Stimulated activated CD4-positive, alpha-beta T cell treated with anti-CD3 and anti-CD28 coated beads, Interleukin-1b, Interleukin-23, amount 100 ng/mL, for 24 hours (primary cell): ENCODE measurements at places on chromosomes 13 and 19.

DNA sequence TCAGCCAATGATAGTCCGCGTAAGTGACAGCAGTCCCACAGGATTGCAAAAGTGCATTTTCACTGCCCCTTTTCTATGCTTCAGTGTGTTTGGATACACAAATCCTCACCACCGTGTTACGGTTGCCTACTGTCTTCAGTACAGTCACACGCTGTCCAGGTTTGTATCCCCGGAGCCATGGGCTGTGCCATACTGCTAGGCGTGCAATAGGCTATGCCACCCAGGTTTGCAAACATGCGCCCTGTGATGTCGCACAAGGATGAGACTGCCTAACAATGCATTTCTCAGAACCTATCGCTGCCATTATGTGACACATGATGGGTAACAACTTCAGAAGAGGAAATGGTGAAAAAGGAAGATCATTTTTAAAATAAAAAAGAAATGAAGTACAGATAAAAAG is 16.8 kb upstream of the ADPRHL1 start:
- DNase-seq: no peak

- no peak for DNase-seq
Observed at GRCh38 chr13:53411463-53411862, 382.9 kb downstream of the OLFM4 start.

DNA sequence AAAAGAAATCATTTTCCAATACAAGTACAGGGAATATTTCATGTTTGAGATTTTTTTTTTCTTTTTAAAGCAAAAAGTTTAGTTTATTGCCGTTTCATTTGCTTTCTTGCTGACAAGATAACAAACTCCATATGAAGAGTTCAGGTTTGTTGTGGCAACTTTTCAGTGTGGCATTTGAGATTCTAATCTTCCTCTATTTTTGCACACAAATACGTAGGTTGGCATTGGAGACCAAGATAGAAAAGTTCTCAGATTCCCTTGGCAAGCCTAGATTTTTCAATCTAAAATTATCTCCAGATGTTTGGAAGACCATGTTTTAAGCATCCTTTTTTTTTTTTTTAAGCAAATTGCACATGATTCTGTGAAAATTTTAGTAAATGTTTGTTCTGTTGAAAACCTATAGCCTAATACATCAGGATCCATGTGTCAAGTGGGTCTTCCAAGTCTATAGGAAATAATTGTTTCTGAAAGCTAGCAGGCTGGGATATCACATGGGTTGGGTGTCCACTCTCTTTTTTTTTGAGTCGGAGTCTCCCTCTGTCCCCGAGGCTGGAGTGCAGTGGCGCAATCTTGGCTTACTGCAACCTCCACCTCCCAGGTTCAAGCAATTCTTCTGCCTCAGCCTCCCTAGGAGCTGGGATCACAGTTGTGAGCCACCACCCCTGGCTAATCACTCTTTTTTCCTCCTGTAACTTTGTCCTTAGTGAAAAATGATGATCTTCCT is 2.6 kb downstream of the GARRE1 start:
- DNase-seq: no peak

DNA sequence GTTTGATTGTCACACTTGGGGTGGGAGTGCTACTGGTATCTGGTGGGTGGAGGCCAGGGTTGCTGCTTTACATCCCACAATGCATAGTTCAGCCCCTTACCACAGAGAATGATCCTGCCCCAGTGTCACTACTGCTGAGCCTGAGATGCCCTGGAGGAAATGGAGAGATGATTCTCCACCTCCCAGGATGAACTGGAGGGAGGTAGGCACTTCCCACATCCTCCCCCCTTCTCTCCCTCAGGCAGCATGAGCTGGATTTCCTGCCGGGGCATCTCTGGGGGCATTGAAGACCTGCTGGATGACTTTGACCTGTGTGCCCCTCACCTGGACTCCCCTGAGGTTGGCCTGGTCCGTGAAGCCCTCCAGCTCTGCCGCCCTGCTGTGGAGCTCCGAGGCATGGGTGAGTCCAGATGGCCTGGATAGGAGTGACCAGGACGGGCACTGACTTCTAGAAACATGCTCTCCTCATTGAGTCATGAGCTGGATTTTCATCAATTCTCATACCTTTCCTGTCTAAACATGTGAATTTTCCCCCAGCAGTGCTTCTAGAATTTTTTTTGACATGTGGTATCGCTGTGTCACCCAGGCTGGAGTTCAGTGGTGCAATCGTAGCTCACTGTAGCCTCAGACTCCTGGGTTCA is 45.3 kb downstream of the NWD1 start:
- DNase-seq: no peak

GRCh38 chr13:94534166-94534565 is 54.7 kb upstream of the DCT start:
- no peak for DNase-seq

DNA sequence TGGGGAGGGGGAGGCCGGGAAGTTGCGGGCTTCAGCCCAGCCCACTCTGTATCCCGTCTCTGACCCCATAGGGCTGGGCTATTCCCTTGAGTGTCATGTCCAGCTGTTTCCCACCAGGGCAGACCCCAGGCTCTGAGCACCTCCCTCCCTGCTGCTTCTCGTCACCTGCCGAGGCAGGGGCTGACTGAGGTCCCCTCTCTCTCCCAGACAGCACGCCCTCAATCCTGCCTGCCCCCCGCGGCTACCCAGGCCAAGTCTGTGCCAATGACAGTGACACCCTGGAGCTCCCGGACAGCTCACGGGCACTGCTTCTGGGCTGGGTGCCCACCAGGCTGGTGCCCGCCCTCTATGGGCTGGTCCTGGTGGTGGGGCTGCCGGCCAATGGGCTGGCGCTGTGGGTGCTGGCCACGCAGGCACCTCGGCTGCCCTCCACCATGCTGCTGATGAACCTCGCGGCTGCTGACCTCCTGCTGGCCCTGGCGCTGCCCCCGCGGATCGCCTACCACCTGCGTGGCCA is 625 bp downstream of the F2RL3 start:
- DNase-seq: no peak

- DNase-seq: no peak
Observed at GRCh38 chr19:51765086-51765485, 4.1 kb downstream of the FPR2 start.

DNA sequence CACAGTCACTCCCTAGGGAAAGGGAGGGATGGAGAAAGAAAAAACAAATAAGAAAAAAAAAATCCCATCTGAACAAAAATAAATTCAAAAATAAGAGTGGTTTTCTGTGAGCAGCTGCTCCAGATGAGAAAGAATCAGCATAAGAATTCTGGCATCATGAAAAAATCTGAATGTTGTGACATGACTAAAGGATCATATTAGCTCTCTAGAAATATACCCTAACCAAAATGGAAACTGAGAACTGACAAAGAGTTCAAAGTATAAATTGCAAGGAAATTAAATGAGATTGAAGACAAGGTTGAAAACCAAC is 579.0 kb downstream of the UQCRFS1 start:
- DNase-seq: no peak

- no peak for DNase-seq
Observed at GRCh38 chr13:31528176-31528575, 211.2 kb upstream of the RXFP2 start.

DNA sequence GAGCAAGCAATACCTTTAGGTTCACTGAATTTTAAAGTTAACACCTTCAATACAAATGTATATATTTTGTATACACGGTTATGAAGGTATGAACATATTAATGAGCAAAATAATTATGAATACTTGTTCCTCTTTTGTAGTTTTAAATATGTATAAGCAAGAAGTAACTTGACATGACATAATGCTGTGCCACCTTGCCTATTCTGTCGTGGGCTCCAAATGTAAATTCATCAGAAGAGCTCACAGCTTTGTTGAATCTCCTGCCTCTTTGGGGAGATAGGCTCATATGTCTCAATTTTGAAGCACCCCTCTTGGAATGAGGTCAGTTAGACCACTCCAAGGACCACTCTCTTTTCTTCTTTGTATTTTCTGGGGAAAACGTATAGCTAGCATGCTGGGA is 59.3 kb downstream of the LRCH1 start:
- DNase-seq: no peak

DNA sequence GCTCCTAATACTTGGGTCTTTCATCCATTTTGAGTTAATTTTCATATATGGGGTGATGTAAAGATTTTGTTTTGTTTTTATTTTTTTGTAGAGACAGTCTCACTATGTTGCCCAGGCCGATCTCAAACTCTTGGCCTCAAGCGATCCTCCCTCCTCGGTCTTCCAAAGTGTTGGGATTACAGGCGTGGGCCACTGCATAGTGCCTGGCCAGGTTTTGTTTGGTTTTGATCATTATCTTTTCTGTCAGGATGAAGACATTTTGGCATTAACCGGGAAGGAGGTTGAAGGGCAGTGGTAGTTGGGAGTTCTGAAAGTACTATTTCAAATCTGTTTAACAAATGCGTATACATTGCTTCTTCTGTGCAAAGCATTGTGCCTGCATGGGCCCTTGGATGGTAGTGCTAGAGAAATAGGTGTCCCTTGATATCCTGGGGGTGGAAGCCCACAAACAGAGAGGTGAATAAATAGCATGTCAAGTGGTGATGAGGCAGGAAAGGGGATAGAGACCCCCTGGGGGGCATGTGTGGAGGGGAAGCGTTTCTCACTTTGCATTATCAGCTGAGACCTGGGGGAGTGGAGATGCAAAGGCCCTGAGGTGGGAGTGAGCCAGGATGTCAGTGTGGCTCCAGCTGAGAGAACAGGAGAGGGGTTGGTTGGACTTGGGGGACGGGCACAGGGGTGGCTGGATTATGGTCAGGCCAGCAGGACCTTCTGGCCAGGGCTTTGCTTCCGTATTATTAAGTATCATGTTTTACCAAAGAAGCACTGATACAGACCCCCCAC is 41.4 kb downstream of the GATAD2A start:
- DNase-seq: no peak

DNA sequence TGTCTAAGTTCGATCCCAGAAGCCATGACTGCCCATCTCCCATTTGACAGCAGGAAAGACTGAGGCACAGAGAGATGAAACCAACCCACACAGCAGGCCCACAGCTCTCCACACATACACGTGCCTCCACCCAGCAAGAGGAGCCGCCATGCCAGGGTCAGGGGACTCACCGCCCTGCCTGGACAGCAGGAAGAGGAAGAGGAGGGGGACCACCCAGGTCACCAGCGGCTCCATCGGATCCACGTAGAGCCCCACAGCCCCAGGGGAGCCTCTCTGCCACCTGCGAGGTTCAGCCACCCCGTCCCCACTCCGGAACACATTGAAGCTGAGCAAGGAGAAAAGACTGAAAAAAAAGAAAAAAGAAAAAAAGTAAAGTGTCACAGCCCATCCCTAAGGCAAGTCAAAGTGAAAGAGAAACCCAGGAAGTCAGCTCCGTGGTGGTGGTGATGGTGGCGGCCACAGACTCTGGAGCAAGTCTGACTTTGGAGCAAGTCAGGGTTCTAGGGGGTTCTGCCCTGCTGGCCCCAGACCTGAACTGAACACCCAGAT is at the start of gene IL12RB1:
IL12RB1 (minus strand) TSS at position 345 of the 549 bp plus-strand sequence; CDS start at position 234, 111 bp downstream.
- no peak for DNase-seq

GRCh38 chr19:7720351-7720750 is 11.6 kb downstream of the CLEC4G start:
- DNase-seq: no peak

- DNase-seq: no peak
Observed at GRCh38 chr19:9608912-9609311, 12.1 kb downstream of the ZNF561 start.

DNA sequence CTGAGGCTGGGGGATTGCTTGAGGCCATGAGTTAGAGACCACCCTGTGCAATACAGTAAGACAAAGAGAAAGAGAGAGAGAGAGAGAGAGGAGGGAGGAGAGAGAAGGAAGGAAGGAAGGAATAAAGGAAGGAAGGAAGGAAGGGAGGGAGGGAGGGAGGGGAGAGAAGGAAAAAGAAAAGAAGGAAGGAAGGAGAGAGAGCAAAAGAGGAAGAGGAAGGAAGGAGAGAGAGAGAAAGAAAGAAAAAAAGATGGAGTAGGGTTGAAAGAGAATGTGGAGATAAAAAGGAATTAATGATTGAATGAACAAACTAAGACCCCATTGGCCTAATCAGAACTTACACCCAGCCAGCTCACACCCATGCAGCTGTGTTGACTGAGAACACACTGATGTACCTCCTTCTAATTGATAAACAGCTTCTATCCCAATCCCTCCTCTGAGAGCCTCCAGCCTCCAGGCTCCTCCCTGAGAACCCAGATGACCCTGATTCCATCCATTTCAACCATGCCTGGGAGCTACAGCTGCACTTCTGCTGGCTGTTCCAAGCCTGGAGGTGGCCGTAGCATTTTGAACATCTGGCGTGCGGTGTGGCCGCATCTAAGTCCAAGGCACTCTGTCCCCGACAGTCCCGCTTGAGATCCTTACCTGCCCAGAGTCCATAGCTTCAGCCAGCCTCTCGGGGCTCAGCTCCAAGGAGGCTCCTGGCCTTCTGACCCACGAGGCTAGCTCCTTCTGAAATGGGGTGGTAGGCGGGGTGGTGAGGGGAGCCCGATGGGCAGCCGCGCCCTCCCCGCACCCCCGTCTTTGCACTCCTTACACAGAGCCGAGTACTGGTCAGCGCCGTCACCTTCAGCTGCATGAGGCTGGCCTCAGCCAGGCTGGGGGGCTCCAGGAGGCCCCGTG is 1.1 kb downstream of the PRODH2 start:
- DNase-seq: no peak

- DNase-seq: no peak
Observed at GRCh38 chr13:102395939-102396338, 5.9 kb downstream of the FGF14 start.

GRCh38 chr13:44629465-44630183 is 53.5 kb upstream of the TSC22D1 start:
- DNase-seq: no peak

- DNase-seq: no peak
Observed at GRCh38 chr13:109281017-109281902, 505.1 kb downstream of the IRS2 start.

- no peak for DNase-seq
Observed at GRCh38 chr13:102197193-102197592, 204.7 kb downstream of the FGF14 start.

DNA sequence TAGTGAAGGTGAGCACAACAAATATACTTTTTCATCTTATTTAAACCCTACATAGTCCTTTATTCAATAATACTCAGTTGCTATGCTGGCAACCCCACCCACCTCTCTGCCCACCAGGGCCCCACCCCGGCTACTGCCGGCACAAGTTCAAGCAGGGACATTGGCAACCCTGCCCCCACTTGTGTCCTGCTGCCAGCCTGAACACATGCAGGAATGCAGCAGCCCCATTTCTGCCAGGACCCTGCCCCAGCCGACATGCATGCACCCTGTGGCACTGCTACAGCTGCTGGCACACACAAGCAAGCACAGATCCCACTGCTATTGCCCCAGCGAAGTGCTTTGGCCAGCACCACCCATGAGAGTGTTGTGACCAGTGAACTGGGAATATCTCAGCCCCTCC is 289.8 kb downstream of the COG6 start:
- no peak for DNase-seq

GRCh38 chr19:32241306-32241705 is 104.1 kb upstream of the ZNF507 start:
- DNase-seq: no peak

GRCh38 chr19:7947939-7948338 is 4.5 kb upstream of the TIMM44 start:
- DNase-seq: no peak

DNA sequence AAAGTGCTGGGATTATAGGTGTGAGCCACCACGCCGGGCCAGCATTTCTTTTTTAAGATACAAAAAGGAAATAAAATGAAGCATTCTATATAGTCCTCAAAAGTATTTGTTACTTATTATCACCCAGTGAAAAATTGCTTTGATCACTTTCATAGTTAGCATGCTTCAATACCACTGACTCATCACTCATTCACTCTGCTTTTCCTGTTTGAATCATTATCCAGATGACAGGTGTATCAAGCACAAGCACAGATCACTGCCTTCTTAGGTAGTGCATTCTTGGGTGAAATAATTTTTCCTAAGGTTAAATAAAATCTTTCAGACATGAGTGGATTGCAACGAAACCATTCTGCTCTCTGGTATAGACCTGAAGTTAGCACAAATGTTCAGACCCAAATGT is 35.8 kb upstream of the SPART start:
- no peak for DNase-seq
